BE2C (cell line): ENCODE measurements at places on chromosomes 4 and X.
A peak's percentile ranks its signal among the peaks of the same experiment; 100 is the strongest.

GRCh38 chr4:46818604-46819003 is 90.4 kb downstream of the COX7B2 start:
- no peak for DNase-seq

GRCh38 chrX:97639526-97639925 is 755.8 kb downstream of the RPA4 start:
- no peak for DNase-seq

GRCh38 chr4:3683744-3684421 is 82.3 kb upstream of the ADRA2C start:
- DNase-seq = peak; percentile 10

GRCh38 chrX:11080741-11081305 is 30.3 kb upstream of the HCCS start:
- DNase-seq = no peak

- DNase-seq = no peak
These were observed 417.2 kb downstream of the CFAP47 start for GRCh38 chrX:36336751-36337150.

- DNase-seq = no peak
These were observed 17.7 kb downstream of the FOXR2 start for GRCh38 chrX:55640854-55641253.

GRCh38 chr4:135739354-135739753 is 1537.8 kb upstream of the PABPC4L start:
- no peak for DNase-seq

DNA sequence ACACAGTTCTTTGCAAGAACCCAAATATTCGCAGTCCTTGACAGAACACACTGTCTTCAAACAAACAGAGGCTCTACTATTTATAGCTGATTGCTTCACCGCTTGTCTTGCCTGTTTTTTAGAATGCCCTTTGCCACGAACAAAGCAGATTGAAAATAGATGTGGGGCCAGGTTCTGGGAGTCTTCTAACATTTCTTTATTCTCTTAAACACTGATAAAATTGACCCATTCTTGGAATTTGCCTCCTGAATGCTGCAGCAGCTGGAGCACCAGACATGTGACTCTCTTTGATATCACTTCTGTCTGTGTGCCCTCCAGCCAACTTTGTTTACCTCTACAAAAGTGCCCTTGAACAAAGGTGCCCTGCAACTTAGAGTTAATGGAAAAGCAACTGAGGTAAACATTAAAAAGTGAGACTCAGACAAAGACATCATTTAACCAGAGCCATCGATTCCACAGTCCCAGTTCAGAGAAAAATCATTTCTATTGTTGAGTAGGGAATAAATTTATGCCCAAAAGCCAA is 64.2 kb upstream of the SPP1 start:
- no peak for DNase-seq

- DNase-seq = peak; percentile 83
These were observed 95.8 kb downstream of the MGST2 start for GRCh38 chr4:139761461-139761860.

GRCh38 chr4:13922459-13922858 is 294.9 kb upstream of the BOD1L1 start:
- no peak for DNase-seq

DNA sequence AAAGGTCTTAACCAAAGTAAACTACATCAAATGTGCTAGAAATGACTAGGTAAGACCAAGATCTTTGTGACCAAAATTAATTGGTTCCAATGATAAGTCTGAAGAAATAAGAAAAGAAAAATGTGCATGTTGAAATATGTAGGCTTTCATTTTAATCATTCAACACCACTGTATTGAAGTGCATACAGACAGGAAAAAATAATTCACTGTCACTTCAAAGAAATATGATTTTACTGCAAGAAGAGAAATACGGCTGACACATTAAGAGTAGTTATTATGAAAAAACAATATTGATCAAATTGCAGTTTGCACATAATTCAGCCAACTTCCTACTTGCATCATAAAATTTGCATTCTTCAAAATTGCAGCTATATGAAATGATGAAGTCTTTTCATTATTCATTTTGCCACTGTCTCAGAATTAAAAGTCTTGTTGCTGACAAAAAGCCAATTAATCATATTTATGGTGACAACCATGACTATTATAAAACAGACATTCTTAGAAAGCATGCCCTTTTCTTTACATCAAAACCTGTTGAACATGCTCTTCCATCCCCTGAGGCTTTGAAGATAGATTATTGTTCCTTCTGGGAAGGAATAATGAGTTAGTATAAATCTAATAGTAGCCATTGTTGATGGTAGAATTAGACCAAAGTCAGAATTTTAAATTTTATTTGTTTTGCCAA is 405.9 kb upstream of the MAD2L1 start:
- DNase-seq = no peak

GRCh38 chr4:138235419-138235952 is 6.7 kb downstream of the SLC7A11 start:
- no peak for DNase-seq

- no peak for DNase-seq
These were observed 73.9 kb downstream of the IRF2 start for GRCh38 chr4:184400375-184400870.

- DNase-seq = no peak
These were observed 1662.8 kb upstream of the ADGRL3 start for GRCh38 chr4:59537246-59537886.

- no peak for DNase-seq
These were observed 47.6 kb downstream of the METTL14 start for GRCh38 chr4:118732591-118733330.

- no peak for DNase-seq
These were observed 51.9 kb upstream of the LAS1L start for GRCh38 chrX:65586491-65586890.

DNA sequence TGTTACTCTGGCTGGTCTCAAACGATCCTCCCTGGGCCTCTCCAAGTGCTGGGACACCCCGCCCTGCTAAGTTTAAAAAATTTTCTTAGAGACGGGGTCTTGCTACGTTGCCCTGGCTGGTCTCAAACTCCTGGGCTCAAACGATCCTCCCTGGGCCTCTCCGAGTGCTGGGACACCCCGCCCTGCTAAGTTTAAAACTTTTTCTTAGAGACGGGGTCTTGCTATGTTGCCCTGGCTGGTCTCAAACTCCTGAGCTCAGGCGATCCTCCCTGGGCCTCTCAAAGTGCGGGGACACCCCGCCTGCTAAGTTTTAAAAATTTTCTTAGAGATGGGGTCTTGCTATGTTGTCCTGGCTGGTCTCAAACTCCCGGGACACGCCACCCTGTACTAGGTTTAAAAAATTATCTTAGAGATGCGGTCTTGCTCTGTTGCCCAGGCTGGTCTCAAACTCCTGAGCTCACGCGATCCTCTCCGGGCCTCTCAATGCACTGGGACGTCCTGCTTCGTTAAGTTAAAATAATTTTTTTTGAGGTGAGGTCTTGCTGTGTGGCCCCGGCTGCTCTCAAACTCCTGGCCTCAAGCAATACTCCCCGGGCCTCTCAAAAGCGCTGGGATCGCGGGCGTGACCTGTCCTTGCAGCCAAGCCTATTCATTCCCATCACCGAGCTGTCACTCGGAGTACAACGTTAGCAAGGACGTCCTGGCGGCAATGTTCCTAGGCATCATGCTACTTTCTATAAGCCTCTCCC is 1.1 kb downstream of the SLC25A6 start:
- no peak for DNase-seq

GRCh38 chrX:375181-376036 is 11.3 kb downstream of the PPP2R3B start:
- no peak for DNase-seq

- DNase-seq = no peak
These were observed 7.8 kb upstream of the SH3TC1 start for GRCh38 chr4:8191136-8191747.

- no peak for DNase-seq
These were observed 17.7 kb upstream of the TMEM144 start for GRCh38 chr4:158192439-158193158.
